ENCODE measurements at places on chromosomes 4 and X.

DNA sequence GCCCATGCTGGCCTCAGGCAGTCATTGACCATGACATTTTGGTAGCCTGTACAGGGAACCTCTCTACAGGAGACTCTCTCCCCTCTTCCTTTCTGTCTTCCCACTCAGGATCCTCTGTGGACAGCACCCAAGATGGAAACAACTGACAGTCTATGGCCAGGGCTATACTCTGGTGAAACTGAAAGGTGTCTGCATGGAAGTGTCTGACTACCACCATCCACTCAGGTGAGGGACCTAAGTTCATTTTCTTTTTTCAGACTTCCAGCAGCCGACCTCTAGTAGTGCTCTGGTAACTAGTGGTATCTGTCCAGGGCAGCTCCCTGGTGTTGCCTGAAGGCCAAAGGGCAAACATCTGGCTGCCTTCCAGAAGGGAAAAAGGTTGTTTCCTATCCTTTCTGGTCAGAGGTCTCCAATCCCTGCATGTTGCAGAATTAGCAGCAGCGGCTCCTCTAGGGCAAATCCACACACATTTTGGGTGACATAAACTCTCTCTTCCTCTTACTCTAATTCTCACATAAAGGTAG is 804.5 kb downstream of the C4orf33 start:
- no peak for DNase-seq

- no peak for DNase-seq
Measured at GRCh38 chrX:71953946-71954345, 43.3 kb downstream of the NHSL2 start.

- DNase-seq, result no peak
Measured at GRCh38 chrX:10922835-10923234, 188.3 kb upstream of the HCCS start.

- DNase-seq, result no peak
Measured at GRCh38 chrX:153491351-153491914, 3.3 kb upstream of the BGN start.

DNA sequence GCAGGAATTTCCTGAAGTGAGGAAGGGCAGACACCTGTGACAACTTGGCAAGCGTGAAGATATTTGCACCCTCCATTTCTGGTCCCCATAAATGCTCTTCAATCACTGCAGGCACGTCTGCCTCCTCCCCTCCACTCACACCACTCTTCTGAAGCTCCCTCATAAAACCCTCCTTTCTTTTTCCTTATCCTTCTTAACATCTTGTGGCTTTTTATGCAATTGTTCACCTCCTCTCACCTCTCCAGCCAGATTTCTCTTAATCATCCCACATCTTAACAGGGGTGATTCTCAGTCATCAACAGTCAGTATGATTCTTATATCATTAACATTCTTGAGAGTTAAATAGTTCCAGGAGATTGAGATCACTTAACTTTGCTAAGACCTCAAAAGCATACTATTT is 277.4 kb downstream of the SPRY1 start:
- DNase-seq, result no peak

GRCh38 chr4:88219099-88219498 is 60.7 kb upstream of the ABCG2 start:
- DNase-seq, result no peak

GRCh38 chr4:56240554-56241174 is 146.6 kb downstream of the AASDH start:
- DNase-seq, result no peak

DNA sequence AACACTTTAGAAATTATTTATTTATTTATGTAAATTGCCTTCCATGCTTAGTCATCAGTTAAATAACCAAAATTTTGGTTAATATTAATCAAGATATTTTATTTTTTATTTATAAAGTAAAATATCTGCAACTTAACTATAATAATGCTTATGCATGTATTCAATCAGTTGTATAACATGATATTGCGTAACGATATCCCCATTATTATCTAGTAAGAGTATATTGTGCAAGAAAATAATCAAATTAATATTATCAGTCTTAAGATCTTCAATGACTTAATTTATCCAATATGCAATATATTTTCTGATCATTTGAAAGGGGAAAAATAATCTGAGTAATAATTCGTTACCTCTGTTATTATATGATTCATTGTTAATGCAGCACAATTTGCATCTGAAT is 596.7 kb downstream of the GABRG1 start:
- DNase-seq, result no peak

GRCh38 chr4:1082215-1083182 is 30.9 kb downstream of the RNF212 start:
- no peak for DNase-seq

GRCh38 chrX:137313627-137314026 is 252.3 kb upstream of the ZIC3 start:
- no peak for DNase-seq

GRCh38 chrX:2507904-2508627 is 7.3 kb upstream of the DHRSX start:
- no peak for DNase-seq

- no peak for DNase-seq
Measured at GRCh38 chr4:113718252-113718651, 43.3 kb downstream of the CAMK2D start.

DNA sequence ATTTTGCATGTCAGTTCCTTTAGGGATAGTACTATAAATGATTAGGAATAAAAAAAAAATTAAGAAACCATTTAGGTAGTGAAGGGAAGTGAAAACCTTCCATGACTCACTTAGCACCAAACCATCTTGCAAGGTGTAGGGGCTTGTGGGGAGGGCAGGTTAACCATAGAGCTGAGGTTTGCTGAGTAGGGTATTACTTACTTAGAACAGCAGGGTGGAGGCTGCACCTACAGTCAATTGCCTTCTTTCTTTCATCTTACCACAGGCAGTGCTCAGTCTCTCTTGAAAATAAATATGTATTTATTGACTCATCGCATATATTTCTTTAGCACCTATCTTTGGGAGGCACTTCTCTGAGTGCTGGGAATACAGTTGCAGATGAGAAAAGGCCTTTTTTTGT is 104.9 kb upstream of the GIMD1 start:
- DNase-seq, result no peak

GRCh38 chr4:152999346-153000075 is 63.4 kb downstream of the FHDC1 start:
- DNase-seq, result no peak

DNA sequence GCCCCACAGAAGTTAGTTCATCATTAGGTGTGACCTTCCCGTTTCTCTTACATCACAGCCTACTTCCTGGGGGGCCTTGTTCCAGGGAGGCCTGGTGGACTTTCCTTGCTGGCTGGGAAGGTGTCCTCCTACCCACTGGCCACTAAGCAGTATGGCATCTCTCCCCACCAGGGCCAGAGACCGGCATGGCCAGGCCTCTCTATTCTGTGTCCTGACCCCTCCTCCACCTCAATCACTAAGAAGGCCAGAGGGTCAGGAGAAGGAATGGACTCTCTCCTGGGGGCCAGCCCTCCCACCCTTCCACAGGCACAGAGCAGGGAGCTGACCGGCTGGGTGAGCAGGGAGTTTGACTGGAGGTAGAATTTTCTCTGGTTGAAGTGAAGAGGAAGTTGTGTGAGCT is 81.9 kb downstream of the PJA1 start:
- DNase-seq, result no peak

GRCh38 chrX:45007598-45007997 is 134.6 kb downstream of the KDM6A start:
- no peak for DNase-seq

DNA sequence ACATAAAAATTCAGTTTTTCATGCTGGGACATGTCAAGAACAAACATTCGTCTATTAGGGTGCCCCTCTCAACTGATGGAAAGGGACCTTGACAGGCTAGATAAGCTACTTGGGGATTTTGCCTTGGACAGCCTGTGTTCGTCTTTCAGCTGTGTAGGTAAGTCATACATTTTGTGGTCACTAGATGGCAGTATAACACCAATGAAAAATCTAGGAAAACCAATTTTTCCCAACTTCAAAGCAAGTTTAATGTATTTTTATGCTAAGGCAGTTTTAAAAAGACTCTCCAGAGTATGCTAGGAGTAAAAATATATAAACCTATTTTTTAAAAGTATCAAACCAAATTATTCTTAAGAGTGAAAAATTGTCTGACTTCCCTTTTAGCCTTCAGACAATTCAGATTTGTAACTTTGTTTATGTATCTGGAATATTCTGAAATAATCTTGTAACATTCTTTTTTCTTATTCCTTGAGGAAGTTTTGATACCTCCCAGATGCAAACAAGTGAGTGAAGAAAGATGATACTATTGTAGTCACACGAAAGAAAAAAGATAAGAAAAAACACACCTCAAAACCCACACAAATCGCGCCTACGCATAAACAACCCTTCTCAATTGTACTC is 158.3 kb downstream of the CPE start:
- DNase-seq, result no peak

GRCh38 chr4:184420881-184421416 is 53.4 kb downstream of the IRF2 start:
- no peak for DNase-seq

DNA sequence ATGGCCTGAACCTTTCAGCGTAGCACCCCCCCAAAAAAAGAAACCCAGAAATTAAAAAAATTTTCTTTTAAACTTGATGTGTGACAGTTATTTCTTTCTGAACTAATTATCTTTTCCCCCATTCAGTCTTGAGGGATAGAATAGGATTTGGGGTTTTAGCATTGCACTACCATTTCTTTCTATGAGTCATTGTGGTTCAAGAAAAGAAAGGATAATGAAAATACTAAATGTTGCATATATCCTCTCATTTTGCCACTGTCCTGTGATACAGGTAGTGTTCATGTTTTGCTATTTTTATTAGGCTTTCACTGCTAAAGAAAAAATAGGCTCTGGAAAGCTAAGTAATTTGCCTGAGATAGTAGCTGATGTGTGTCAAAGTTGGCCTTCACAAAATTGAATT is 39.4 kb upstream of the DCK start:
- no peak for DNase-seq

GRCh38 chr4:41670530-41670929 is 78.0 kb downstream of the PHOX2B start:
- no peak for DNase-seq

DNA sequence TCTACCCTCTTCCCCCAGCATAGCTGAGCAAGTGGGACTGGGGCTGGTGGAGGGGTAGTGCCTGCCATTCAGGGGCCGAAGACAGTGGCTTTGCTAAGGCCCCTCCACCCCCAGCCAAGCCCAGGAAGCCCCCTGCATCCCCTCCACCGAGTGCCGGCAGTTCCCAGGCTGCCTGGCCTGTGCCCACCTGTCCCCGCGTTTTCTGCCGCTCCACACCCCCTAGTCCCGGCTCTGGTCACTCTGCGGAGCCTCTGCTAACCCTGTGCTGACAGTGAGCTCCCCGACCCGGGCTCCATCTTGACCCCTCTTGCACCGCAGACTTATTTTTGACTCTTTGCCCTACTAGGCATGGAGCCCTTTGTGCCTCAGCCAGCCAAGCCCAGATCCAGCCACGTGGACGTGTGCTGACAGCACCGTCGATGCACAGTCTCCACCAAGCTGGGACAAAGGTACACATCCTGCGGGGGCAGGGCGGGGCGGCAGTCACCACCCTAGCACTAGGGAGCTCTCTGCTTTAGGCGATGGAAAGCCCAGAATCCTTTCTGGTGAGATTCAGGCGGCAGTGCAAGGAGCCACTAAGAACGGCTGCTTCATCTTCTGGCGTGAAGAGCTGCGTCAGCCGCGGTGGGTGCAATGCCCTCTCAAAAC is 96.6 kb downstream of the PHKA2 start:
- no peak for DNase-seq

DNA sequence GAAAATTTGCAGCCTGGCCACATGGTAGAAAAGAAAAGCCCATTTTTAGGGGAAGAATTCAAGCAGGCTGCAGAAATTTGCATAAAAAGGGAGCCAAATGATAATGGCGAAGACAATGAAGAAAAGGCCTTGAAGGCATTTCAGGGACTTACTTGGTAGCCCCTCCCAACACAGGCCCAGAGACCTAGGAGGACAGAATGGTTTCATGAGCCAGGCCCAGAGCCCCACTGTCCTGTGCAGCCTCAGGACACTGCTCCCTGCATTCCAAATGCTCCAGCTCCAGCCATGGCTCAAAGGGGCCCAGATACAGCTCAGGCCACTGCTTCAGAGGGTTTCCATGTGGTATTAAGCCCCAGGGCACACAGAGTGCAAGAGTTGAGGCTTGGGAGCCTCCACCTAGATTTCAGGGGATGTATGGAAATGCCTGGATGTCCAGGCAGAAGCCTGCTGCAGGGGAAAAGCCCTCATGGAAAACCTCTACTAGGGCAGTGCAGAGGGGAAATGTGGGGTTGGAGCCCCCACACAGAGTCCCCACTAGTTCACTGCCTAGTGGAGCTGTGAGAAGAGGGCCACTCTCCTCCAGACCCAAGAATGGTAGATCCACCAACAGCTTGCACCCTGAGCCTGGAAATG is 271.7 kb upstream of the KLF3 start:
- DNase-seq, result no peak

- DNase-seq, result no peak
Measured at GRCh38 chrX:74506317-74507115, 85.2 kb downstream of the SLC16A2 start.

DNA sequence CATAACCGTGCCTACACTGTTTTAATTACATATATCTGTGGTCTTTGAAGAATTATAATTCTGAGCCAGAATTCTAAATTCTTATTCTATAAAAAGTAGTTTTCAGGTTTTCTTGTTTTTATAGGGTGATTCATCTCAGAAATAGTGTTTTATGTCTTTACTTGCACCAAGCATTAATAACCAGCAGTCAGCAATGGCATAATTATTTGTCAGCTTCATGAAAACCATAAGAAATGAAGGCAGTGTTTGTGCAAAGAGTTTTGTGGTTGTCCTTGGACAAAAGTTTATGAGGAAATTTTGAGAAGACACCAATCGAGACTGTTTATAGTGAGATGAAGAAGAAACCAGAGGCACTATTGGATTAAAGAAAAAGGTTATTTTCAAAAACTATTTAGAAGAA is 37.2 kb downstream of the EDNRA start:
- no peak for DNase-seq

- no peak for DNase-seq
Measured at GRCh38 chr4:117137145-117137544, 51.8 kb upstream of the TRAM1L1 start.

GRCh38 chrX:71256051-71256450 is 2.1 kb upstream of the ZMYM3 start:
- DNase-seq, result no peak

GRCh38 chr4:173247321-173247720 is 78.7 kb downstream of the GALNT7 start:
- DNase-seq, result no peak

- no peak for DNase-seq
Measured at GRCh38 chrX:9396930-9397329, 67.9 kb upstream of the TBL1X start.

- no peak for DNase-seq
Measured at GRCh38 chr4:106624671-106625070, 256.1 kb upstream of the GIMD1 start.

DNA sequence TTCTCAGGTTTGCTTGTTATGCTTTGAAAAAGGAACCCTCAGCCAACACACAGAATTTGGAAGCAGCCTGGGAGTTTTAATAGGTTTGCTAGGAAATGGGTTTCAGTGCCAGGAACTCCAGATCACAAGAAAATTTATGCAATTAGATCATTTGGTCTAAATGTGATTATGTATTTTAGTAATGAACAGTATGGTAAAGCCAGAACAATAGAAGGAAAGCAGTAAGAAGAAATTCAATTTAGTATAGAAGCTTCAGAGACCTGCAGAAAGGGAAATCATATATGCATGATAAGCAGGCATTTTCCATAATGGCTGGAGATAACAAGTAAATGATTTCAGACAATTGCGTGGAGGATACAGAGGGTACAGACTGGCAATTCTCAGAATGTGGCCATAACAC is 184.7 kb downstream of the KCNIP4 start:
- no peak for DNase-seq

Measured in stimulated activated CD8-positive, alpha-beta memory T cell treated with anti-CD3 and anti-CD28 coated beads, Interleukin-2, amount 100 ng/mL, for 1 hour (primary cell).